ENCODE measurements at places on chromosomes 5 and 9. TPM values are rescaled to one million over a fixed set of nuclear protein-coding genes. Genes with fewer than 3 reads are reported as not detected.

DNA sequence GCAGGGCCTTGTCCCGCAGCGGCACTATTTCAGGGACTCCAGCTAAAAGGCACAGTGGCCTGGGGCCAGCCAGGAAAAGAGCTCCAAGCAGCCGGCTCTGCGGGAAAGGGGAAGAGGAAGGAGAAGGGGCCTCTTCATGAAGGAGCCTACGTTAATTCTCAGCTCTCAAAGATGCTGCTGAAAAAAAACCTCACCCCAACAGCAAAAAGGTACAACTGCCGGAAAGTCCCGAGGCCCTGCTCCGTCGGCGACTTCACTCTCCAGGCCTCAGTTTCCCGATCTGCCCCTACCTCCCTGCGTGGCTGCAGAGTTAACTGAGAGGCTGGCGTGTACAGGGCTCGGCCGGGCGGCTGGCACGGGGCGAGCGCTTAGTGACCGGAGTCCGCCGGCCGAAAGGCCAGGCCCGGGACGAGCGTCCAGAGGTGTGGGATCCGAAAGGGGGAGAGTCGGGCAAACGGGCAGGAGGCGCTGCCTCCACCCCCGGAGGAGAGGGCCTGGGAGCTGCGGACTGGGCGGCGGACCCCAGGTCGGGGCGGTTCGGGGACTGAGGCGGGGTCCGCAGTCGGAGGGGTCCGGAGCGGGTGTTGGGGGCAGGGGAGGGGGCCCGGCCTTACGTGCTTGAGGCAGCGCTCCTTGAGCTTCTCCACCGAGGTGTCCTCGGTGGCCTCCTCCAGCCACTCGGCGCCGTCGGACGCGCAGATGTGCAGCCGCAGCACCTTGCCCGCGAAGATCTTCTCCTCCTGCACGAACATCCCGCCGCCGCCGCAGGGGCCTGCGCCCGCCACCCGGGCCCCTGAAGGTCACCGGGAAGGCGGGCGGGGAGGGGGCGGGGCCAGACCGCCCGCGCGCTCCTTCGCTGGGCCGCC lies 529 bp downstream of the UBAC1 start:
- peak overlapping the region; percentile 91 for H3K4me3 ChIP-seq
- peak; percentile 32 for DNase-seq

- no peaks in the 10 kb centered on the region for H3K36me3 ChIP-seq
- H3K4me3 ChIP-seq, result no peak overlapping the region
- no peak overlapping the region for H3K27ac ChIP-seq
- no peak for DNase-seq
Measured at GRCh38 chr5:61000887-61001286, 55.9 kb downstream of the NDUFAF2 start.

DNA sequence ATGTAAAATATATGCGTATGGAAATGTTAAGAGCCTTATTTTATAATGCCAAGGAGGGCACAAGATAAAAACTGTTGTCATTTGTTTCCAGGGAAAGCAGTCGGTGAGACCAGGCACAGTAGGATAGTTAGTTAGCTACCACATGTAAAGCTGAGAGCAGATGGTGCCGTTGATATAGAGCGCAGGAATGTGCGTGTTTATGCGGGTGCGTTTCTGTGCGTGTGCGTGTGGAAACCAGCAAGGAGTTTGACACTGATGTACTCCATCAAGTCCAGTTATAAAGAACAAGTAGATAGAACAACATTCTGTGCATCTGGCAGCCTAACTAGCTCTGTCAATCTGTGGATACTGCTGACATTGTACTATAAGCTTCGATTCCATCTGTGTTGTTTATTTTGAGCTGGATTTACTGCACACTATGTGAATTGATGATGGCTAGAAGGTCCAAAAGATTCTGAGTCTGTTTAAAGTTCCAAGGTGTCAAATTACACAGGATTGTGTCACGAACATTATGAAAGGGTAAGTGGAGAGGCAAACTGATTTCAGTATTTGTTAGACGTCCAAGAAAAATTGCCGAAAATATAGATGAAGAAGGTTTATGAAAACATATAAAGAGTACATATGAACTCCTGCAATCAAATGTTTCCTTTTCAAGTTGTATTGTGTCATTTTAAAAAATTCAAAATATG lies 494.9 kb upstream of the MEF2C start:
- DNase-seq, result no peak
- H3K27ac ChIP-seq, result no peak overlapping the region
- no peaks in the 10 kb centered on the region for H3K27me3 ChIP-seq
- no peaks in the 10 kb centered on the region for H3K36me3 ChIP-seq

The PDE6A gene
- total RNA-seq, result not detected

Data from endothelial cell (in vitro differentiated cells).